Activated CD8-positive, alpha-beta memory T cell treated with anti-CD3 and anti-CD28 coated beads for 1 hour (primary cell): ENCODE measurements at places on chromosomes 5 and 9.

DNA sequence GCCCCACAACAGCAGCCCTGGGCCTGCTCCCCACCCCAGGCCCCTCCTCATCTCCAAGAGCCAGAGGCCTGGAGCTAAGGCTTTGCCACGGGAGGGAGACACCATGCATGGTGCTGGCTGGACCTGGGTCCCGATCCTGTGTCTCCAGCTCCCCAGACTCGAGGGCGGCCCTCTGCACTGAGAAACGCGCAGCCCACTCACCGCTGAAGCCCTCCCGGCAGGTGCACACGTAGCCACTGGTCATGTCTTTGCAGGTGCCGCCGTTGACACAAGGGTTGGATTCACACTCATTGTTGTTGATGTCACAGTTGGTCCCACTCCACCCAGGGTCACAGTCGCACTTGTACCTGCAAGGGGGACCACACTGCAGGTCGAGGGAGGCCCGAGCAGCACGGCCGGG, 30.4 kb upstream of the SEC16A start:
- no peak for DNase-seq

- no peak for DNase-seq
Observed at GRCh38 chr5:8613078-8613685, 744.2 kb downstream of the MTRR start.

- DNase-seq: no peak
Observed at GRCh38 chr9:38214432-38214831, 145.4 kb upstream of the SHB start.

- no peak for DNase-seq
Observed at GRCh38 chr9:75108571-75108970, 20.3 kb downstream of the OSTF1 start.

DNA sequence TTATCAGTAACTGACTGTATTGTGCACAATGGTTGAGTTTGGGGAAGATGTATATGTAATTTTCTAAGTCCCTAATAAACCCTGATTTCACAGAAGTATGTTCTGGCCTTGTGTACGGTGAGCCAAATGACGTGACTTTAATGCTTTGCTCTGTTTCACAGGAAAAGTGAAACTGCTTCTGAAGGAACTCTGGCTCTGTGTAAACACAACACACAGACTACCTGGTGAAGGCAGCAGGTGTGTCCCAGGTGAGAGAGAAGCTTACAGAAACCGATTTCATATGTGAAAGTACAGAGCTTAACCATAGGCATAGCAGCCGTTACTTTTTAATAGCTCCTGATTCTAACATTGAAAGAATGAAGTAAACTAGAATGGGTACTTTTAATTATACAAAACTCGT, 31.9 kb downstream of the ICE1 start:
- DNase-seq: no peak

DNA sequence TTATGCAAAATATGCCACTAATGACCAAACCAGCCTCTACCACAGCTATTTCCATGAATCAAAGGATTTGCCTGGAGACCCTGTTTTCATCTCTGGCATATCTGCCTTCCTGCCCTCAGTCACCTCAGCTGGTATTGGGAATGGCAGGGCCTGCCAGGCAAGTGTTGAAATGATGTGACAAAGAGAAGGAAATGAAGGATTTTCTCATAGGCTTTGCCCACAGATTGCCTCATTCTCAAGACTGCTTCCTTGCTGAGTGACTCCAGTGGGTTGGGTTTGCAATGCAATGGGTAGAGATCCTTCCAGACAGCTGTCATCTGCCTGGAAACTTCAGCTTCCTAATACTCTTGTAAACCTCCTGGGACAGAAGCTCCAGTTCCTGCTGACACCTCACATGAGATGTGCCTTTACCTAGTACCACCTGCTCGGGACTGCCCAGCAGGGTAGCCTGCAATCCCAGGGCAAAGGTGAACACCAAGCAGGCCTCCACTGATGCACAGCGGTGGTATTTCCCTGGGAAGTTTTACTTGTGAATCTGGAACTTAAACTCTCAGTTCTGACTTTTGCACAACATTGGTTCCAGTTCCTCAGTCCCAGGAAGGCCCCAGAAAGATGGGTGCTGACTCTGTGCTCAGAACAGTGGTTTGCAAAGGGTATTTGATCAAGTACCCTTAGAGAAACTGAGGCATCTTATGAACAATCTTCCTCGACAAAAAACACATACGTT, 64.8 kb upstream of the SLC1A1 start:
- no peak for DNase-seq

DNA sequence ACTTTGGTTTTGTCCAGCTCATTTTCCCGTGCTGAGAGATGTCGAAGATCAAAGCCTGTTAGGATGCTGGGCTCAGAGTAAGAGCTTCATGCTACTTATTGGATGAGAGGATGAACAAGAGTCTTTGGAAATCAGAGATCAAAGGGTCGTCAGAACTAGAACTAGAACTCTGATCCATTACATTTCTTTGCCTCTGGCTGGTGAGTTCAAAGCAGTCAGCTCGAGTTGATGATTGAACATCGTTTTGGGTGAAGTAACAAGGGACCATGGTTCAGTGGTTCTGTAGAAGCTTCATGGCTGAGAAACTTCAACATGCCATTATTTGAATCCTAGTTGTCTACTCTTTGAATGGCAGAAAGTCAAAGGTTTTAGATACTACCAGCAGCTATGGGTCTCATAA, 320.3 kb downstream of the ARHGEF28 start:
- DNase-seq: no peak

DNA sequence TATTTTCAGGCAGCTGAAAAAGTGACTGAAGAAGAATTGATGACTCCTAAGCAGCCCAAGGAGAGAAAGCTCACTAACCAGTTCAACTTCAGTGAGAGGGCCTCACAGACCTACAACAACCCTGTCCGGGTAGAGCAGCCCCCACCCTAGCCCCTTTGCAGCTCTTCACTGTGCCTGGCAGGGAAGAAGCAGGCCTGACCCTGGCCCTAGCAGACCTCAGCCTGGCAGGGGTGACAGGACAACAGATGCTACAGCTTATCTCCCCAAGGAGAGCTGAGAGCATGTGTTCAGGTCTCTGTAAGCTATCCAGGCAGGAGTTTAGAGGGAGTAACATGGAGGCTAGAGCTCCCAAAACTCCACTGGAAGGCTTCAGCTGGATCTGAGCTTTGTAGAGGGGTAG, 31.8 kb downstream of the DNAI1 start:
- no peak for DNase-seq

DNA sequence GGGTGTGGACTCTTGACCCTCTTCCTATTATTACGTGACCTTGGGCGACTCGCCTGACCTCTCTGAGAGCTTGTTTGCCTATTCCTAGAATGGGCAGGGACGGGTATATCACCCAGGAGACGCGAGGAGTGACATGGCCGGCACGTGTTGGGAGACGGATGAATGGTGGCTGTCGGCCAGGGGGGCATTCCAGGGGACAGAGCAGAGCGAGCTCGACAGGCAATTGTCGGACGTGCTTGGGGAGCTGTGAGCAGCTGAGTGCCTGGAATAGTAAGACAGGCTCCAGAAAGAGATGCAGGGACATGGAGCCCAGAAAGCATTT, 29.3 kb upstream of the UNC5A start:
- DNase-seq: no peak

- no peak for DNase-seq
Observed at GRCh38 chr5:141915881-141916336, 7.8 kb upstream of the DELE1 start.

GRCh38 chr9:129617167-129617566, 3.7 kb downstream of the C9orf50 start:
- no peak for DNase-seq

DNA sequence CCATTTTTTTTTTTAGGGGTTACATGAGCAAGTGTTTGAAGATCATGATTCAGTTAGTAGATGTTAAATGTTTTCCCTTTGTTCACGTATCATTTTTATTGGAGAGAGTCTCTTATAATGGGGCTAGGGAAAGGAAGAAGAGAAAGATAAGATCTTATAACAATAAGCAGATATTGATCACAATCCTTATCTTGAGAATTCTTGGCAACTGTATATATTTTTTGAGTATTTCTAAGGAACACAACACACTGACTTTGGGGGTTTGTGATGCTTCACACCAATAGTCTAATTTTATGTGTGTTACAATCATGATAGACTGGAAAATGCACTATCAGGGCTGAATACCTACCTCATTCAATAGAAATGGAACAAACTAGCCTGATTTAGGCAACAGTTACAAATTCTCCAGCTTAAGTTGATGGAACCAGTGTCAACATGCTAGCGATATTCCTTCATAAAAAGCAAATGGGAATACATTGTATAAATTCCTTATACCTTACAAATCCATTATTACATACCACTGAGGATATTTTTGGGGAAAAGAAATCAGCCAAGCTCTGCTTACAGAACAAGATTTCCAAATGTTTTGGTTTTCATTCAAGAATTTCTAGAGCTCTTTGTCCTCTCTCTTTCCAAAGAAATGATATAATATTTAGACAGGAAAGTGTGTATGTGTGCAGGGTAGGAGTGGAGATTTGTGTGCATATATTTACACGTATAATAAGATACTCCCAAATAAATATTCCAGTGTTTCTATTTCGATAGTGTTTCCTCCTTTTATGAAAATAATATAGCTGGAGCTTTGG, 41.5 kb downstream of the SVEP1 start:
- DNase-seq: no peak

GRCh38 chr5:143533978-143534760, 130.7 kb upstream of the NR3C1 start:
- no peak for DNase-seq

- DNase-seq: no peak
Observed at GRCh38 chr5:119161430-119161829, 90.5 kb downstream of the DMXL1 start.

GRCh38 chr5:31987985-31988710, 186.0 kb downstream of the GOLPH3 start:
- no peak for DNase-seq
